ENCODE measurements at places on chromosomes 11 and 22.

DNA sequence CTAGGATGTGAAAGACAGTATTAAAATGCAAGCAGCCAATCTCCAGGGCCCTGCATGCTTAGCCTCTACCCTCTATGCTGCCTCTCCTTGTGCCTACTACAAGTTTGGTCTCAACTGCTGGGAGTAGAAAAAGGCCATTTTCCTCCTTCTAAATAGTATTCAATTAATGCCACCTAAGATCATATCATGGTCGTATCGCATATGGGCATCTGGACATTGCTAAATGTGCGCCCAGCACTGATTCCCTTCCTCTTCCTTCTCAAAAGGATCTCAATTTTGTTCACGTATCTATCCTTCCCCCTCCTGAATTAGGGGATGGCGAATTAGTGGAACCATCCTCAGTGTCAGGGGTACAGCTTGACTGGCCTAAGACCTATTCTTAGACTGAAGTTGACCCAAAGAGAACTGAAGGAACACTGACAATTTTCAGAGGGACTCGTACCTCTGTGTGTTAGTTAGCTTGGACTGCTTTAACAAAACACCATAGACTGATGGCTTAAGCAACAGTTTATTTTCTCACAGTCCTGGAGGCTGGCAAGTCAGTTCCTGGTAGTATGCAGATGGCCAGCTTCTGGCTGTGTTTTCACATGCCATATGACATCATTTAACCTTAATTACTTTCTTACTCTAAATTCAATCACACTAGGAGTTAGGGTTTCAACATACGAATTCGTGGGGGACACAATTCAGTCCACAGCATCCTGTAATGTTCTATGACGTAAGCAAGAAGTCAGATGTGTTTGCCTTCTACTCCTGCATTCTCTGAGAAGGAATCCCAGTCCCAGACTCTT lies 8.5 kb upstream of the NUP50 start:
- DNase-seq = no peak

- no peak for DNase-seq
Observed at GRCh38 chr22:48772286-48772907, 1055.3 kb downstream of the BRD1 start.

DNA sequence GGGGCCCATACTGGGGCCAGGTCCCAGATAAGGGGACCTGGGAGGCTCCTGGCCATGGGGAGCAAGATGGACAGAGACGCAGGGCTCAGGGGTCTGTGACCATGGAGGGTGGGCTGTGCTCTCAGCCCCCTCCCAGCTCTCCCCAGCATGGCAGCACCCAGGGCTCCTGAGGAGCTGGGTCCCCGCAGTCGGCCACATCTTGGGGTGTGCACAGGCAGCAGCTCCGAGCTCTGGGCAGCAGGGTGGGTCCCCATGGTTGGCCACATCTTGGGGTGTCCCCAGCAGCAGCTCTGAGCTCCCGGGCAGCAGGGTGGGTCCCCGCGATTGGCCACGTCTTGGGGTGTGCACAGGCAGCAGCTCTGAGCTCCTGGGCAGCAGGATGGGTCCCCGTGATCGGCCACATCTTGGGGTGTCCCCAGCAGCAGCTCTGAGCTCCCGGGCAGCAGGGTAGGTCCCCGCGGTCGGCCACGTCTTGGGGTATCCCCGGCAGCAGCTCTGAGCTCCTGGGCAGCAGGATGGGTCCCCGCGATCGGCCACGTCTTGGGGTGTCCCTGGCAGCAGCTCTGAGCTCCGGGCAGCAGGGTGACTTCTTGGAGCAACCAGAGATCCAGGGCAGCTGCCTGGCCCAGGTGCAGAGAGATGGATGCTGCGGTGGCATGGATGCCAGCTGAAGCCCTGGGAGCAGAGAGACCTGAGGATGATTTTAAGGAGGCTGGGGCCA lies 18.3 kb upstream of the MUC5B start:
- DNase-seq = no peak

- no peak for DNase-seq
Observed at GRCh38 chr22:44025171-44026065, 1.3 kb downstream of the PARVB start.

- DNase-seq = no peak
Observed at GRCh38 chr22:47600281-47600680, 837.8 kb downstream of the TBC1D22A start.

GRCh38 chr11:72237112-72237931 lies 6.7 kb downstream of the PHOX2A start:
- no peak for DNase-seq

- peak; percentile 64 for DNase-seq
Observed at GRCh38 chr11:72239313-72239848, 4.6 kb downstream of the PHOX2A start.

- DNase-seq = no peak
Observed at GRCh38 chr11:133107136-133107535, 425.2 kb downstream of the OPCML start.

Measured in kidney tubule cell (primary cell).